ENCODE measurements at places on chromosomes 5 and 9.

DNA sequence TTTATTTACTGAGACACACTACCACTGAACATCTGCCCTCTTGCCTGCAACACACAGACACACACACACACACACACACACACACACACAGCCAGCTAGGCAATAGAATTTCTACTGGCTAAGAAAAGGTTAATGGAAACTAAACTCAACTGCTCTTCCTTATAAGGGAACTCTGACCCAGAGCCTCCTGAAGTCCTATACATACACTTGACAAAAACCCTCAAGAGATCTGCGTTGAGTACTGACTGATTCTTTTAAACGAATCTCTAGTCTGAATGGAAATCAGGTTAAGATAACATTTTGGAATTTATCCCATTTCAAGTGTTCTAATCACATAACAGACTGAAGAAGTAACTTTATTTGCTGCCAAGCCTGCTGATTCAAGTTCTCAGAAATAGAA, 25.9 kb upstream of the TRPM3 start:
- DNase-seq: no peak

DNA sequence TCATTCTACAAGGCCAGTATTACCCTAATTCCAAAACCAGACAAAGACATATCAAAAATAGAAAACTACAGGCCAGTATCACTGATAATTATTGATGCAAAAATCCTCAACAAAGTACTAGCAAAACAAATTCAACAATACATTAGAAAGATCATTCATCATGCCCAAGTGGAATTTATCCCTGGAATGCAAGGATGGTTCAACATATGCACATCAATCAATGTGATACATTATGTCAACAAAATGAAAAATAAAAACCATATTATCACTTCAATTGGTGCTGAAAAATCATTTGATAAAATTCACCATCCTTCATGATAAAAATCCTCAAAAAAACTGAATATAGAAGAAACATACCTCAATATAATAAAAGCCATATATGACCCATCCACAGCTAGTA, 115.2 kb upstream of the SLC27A6 start:
- DNase-seq: no peak

DNA sequence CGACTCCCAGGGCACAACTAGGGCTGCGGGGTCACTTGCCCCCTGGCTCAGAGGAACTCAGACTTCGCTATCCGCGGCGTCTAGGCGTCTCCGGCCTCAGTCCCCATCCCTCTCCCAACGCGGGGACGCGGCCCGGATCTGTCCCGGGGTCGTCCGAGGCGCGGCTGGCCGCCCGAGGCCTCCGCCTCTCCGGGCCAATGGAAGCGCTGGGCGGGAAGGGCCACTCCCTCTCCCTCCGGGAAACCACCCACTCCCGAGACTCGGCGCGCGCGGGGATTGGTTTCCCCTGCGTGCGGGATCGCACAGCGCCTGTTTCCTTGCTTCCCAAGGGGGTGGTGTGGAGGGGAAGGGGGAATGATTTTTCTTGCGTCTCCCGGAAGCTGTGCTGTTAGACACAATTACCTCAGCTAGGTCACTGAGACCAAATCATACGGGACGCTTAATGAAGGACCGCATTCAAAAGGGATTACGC, 38.3 kb downstream of the NR2F1 start:
- DNase-seq: peak; percentile 65

DNA sequence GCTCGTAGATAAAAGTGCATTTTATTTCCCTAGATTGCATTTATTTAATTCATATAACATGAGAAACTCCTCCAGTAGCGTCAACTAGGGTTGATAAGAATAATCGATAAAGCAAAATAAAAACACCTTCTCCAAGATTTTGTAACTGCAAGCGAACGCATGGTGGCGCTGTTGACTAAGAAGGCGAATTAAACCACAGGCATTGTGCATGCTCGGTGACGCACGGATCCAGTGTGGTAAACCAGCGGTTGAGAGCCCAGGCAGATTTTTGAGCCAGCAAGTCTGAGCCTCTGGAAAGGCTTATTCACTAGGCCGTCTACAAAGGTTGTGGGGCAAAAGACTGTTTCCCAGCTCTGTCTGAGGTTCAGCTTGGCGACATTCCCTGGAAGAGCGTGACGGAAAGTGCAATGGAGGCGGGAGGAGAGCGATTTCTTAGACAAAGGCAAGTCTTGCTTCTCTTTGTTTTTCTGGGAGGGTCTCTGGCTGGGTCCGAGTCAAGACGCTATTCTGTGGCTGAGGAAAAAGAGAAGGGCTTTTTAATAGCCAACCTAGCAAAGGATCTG, at the start of gene PCDHB3:
TSS of gene PCDHB3 (plus strand) at position 231 of the 563 bp plus-strand sequence. CDS start at position 408, 177 bp downstream.
- no peak for DNase-seq

- no peak for DNase-seq
Measured at GRCh38 chr9:108161503-108161902, 671.9 kb upstream of the KLF4 start.

GRCh38 chr5:137223324-137224295, 275.5 kb downstream of the SPOCK1 start:
- no peak for DNase-seq

DNA sequence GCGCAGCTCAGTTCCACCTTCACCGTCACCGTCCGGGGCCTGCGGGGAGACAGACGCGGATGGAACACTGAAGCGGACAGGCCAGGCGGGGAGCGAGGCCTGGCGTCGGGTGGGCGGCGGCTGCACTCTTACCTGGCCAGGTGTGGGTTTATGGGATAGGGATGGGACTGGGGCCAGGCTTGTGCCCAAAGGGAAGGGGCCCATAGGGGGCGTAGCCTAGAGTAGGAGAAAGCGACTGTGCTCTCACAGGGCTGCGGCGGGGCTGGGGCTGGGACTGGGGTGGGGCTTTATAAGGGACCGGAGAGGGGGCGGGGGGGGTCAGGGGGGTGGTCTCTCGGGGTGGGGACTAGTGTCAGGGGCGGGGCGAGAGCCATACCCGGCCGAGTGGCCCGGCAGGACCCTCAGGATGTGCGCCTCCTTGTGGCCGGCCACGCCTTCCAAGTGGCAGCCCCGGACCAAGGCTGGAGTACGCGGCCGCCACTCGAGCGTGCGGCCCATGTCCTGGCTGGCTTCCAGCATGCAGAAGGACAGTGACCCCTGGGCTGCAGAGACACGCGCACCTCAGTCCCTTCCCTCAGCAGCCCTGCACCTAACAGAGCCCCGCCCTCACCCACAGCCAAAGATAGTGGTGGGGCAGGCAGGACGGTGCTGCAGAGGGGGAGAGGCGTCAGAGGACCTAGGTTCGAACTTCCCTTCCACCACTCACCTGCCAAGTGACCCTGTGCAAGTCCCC, 22.8 kb downstream of the FPGS start:
- DNase-seq: peak; percentile 27

DNA sequence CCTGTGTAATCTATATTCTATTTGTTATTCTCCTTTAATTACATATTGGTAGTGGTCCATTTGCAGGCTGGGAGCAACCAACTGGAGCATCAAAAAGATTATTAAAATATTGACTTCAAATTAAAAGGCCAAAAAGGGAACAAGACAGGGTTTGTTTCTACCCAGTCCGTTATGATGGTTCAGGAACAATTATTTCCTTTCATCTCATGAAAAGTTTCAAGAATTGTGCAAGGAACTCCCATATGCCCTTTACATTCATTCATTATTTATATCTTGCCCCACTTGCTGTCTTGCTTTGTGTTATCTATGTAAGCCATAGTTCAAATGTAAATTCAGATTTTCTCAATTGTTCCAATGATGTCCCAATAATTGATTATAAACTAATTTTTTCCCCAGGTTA, 58.7 kb upstream of the TLE1 start:
- DNase-seq: no peak

GRCh38 chr5:74624501-74624900, 16.0 kb downstream of the ENC1 start:
- no peak for DNase-seq

GRCh38 chr9:120477534-120478001, 102.4 kb downstream of the CDK5RAP2 start:
- peak; percentile 70 for DNase-seq

- no peak for DNase-seq
Measured at GRCh38 chr5:178854284-178854683, 5.5 kb upstream of the ZNF354B start.

GRCh38 chr5:16674750-16675149, 58.0 kb upstream of the RETREG1 start:
- no peak for DNase-seq

DNA sequence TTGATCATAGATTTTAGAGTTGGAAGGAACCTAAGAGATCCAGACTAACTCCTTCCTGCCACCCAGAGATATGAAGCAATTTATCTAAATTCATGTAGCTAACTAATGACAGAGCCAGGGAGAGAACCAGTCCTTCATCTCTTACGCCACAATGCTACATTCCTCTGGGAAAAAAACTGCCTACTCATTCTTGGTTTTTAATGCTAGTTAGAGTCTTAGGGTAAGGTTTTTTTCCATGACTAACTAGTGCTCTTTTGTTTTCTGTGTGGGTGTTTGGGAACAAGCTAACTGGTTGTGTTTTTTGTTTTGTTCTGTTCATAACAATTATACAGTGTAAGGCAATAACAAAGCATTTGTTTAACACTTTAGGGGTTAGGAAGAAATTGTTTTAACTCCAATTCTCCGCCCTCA, 52.4 kb downstream of the SLC44A1 start:
- peak; percentile 89 for DNase-seq

- DNase-seq: no peak
Measured at GRCh38 chr5:61402244-61402823, 70.3 kb downstream of the ZSWIM6 start.

GRCh38 chr5:39759701-39760100, 334.9 kb upstream of the DAB2 start:
- DNase-seq: no peak

GRCh38 chr5:38595132-38595745, 38.8 kb upstream of the LIFR start:
- DNase-seq: no peak

GRCh38 chr9:124004593-124004992, 7.0 kb upstream of the LHX2 start:
- DNase-seq: no peak

- DNase-seq: no peak
Measured at GRCh38 chr9:127090341-127090985, 32.0 kb downstream of the ANGPTL2 start.

DNA sequence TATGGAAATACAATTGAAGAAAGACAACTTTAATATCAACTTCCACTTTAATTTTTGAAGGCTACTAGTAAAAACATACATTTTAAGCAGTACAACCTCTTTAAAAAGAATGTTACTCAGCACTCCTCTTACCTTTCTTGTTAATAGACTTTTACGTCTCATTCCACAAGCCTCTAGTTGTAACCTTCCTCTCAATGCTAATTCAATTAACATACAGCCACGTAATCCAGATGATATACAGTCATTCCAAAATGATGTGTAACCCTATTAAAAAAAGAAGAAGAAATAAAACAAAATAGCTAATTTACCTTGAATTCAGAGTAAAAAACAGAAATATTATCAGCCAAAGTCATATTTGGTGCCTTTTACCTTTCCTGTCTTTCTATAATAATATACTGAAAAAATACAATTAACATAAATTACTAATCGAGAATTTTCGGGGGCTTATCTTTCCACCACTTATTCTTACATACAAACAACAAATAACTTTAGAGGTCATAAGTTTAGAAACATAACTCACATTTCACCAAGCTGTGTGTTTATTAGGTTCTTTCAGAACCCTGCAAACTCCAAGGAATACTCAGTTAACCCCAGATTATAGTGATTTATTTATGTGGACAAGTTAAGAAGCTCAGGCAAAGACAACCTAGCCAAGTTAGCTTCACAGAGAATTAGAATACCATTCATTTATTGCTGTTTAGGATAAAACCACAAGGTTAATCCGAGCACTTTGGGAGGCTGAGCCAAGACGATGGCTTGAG, 30.3 kb downstream of the GOLPH3 start:
- no peak for DNase-seq

DNA sequence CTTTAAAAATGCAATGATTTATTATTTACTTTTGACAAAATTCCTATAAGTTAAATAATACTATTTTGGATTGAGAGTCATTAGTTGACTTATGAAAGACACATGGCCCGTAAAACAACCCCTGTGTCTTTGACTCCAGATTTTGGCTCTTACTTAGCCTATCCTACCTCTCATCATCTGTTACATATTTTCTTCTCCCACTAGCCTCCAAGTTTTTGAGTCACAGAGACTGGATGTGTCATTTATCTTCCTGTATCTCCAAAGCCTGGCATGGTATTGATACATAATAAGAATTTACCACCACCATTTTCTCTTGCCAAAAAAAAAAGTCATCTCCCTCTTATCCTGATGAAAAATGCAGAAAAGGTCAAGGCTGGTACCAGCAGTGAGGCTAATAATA, 99.9 kb downstream of the GABRB2 start:
- DNase-seq: no peak

GRCh38 chr9:105044518-105044917, 116.6 kb upstream of the ABCA1 start:
- DNase-seq: no peak

- DNase-seq: no peak
Measured at GRCh38 chr9:92607088-92607487, 62.8 kb downstream of the IPPK start.

GRCh38 chr5:67156976-67157583, 39.5 kb downstream of the CD180 start:
- DNase-seq: peak; percentile 51

DNA sequence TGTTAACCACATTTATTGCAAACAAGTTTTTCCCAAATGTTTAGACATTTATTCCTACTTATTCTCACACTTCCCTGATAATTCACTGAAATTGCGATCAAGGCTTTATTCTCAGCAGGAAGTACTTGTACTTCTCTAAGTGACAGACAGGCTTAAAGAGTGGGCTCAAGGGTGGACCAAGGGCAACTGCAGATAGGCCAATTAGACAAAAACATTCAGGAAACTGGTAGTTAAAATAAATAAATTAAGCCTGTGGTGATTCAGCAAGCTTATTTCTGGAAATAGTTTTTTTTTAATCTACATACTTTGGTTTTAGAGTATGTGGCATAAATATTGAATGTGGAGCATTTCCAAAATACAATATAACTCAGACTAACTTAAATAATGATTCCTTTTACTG, 136.1 kb downstream of the UGCG start:
- no peak for DNase-seq

GRCh38 chr9:137302449-137303150, 529 bp upstream of the NRARP start:
- peak; percentile 75 for DNase-seq
